ENCODE measurements at places on chromosomes 7 and 10.

GRCh38 chr7:12378389-12378788 lies 25.3 kb downstream of the VWDE start:
- DNase-seq: no peak

GRCh38 chr7:44772867-44773266 lies 23.6 kb upstream of the PPIA start:
- no peak for DNase-seq

DNA sequence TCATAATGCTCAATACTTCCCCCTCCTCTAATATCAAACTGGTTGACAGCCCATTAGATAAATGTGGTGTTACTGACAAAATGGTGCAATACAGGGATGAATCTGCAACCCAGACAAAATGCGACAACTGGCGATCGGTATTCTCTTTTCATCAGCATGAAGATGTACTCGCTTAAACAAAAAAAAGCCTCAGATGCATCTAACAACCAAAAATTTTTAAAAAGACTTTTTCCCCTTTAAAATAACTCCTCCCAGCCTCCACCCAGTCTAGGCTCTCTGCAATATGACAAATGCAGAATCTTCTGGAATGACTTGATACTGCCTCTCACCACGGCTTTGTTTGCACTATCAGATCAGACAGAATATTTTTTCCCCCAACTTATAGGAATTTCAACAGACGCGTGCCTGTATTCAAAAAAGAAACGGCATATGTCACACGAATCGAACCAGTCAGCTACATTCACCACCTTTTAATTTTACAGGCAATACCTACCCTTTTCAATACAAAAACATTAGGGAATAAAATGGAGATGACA lies 1.2 kb downstream of the YWHAG start:
- no peak for DNase-seq

DNA sequence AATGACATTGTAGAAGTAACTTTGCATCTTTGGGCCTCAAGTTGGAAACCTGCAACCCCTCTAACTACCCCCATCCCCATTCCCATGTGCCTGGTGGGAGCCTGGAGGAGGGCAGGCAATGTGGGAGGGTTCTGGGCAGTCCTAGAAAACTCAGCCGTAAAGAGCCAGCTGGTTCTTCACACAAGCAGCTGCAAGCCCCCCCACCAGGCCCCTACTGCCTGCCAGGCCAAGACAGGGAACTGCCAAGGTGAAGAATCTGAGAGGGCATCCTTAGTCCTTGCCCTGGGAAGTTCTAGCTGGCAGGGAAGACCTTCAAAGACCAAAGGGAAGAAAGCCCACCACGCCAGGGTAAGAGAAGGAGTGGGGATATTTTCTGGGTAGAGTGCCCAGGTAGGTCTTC lies 12.2 kb upstream of the INMT start:
- no peak for DNase-seq

- DNase-seq: no peak
Measured at GRCh38 chr7:11710377-11710776, 121.6 kb downstream of the THSD7A start.

DNA sequence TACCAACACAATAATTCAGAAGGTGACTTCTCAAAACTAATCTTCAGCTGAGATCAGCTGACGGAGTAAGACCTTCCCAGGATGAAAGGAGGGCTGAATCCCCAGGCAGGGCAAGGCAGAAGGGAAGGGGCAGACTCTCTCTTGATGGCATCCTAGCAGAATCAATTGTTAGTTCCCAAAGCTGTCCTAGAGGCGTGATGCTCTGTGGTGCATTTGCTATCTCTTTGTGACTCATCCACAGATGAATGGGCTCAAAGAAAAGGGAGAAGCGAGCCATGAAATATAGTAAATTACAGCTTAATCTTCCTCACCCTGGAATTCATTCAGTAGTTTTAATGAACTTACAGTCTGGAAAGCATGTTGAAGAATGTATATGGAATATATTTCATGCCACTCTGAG lies 37.2 kb downstream of the PDE1C start:
- DNase-seq: no peak

DNA sequence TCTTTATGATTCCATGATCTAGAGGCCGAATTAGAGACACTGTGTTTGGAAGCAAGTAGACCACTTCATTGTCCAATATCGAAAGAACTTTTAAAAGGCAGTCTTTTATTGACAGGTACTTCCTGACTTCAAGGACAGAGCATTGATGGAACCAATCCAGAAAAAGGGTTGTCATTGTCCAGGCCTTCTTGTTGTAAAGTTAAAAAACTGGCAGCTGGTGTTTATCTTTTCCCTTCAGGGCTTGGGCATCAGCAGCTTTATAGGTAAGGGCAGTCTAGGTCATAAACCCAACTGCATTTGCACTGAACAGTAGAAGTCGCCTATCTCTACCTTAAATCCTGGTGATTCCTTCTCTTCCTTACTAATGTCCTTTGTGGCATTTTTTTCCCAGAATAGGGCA lies 95.6 kb downstream of the ST7 start:
- DNase-seq: no peak

GRCh38 chr7:29538389-29538788 lies 25.2 kb upstream of the PRR15 start:
- DNase-seq: no peak

DNA sequence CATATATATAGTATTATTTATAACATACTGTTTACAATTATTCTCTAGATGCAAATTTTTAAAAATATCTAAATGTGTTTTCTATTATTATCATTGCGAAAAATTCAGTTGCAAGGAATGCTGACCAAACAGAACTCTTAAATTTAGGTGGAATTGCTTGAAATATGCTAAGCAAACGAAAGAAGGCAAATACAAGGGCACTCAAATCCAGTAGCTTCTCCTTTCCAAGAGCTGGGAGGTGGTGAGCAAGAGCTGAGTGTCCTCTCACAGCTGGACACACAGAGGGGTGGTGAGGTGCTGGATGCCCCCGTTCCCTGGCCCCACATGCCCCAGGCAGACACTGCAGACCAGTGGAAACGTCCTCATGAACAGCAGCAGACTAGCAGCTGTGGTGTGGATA lies 166.0 kb downstream of the TAX1BP1 start:
- DNase-seq: no peak

DNA sequence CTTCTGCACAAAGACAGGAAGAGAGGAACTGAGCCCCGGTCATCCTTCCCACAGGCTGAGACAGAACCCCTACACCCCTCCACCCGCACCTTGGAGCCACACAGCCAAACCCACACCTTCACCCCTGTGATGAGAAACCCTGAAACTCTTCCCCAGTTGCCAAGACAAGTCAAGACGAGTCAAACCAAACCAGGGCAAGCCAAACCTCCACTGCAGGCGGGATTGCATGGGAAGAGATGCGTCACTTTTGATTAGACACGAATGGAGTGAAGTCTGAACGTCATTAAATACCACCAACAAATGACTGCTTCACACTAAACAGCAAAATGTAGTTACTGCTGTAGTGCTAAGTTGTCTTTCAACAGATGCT lies 73.8 kb downstream of the PRPF18 start:
- DNase-seq: no peak

- peak; percentile 20 for DNase-seq
Measured at GRCh38 chr7:92835261-92835850, 1.0 kb downstream of the CDK6 start.

DNA sequence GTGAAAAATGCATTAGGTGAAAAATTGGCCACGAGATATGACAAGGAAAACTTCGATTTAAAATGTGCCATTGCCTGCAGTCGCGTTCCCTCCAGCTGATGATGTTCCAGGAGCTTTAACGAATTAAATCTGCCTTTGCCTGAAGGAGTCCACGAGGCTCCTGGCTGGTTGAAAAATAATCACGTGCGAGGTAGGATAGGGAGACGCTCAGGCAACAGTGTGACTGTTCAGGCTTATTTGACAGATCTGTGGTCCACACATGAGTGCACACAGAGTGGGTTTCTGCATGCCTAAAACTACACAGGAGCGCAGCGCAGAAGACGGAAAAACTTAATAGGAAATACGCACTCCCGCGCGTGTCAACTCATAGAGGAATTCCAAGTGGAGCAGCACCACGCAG lies 204.0 kb upstream of the PITRM1 start:
- DNase-seq: no peak

DNA sequence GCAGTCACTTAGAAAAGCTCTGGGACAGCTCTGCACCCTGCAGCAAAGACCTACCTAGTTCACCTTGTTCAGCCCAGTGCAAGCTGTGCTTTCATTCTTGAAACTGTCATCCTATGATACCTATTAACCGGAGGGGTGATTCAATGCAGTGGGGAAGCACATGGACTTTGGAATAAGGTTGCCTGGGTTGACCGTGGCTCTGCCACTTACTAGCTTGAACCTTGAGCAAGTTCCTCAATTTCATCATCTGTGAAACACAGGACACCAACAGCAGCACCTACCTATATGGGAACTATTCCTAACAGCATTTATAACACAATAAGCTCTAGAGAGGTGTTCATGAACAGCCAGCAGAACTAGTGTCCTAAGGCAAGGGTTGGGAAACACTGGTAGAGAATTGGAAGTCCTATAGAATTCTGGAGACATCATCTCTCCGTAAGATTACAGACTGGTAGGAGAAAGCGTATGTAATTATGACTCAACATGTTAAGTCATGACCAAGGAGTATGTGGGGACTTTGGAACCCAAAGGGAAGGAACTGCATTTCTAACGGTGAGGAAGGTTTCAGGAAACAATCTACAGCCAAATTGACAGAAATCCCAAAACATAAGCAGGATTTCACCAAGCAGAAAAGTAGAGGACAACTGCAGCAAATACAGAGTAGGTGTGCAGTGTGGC lies 270.0 kb downstream of the USP6NL start:
- no peak for DNase-seq

DNA sequence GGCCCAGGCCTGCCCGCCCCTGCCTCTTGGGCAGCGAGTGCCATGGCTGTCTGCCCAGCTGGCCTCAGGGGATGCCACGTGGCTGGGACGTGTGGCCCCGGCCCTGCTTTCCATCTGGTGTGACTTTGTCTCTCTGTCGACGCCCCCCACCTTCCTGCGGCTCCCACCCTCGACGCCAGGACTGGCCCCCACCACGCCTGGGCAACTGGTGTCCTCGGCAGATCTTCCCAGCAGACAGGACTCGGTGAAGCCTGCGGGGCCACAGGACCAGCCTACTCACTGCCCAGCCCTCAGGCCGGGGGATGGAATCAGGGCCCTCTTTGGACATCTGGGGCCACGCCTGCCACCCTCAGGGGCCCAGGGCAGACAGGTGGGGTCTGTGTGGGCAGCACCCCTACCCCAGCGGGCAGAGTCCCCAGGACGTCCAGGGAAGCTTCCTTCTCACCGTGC lies 55.1 kb downstream of the UNCX start:
- no peak for DNase-seq

DNA sequence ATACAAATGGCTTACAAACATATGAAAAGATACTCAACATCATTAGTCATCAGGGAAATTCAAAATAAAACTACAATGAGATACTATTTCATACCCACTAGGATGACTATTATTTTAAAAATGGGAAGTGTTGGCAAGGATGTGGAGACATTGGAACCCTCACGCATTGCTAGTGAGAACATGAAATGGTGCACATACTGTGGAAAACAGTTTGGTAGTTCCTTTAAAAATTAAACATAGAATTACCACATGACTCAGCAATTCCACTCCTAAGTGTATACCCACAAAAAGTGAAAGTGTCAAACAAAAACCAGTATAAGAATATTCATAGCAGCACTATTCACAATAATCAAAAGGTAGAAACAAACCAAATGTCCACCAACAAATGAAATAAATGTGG lies 48.5 kb upstream of the SHTN1 start:
- DNase-seq: no peak

DNA sequence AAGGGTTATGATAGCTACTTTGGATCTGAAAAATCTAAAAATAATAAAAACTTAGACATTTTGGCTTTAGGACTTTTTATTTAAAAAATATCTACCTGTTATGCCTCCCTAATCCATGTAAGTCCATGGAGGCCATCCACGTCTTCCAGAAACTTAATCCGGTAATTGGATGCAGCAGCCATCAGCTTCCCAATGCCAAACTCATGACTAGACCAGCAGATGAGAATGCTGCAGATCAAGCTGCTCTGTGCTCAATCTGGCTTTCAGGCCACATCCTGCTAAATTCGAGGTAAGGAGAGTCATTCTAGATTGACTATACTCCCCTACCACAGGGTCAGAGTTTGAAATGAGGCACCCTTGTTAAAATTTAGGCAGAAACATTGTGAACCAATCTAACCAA lies 168.5 kb upstream of the TCERG1L start:
- DNase-seq: no peak

- DNase-seq: no peak
Measured at GRCh38 chr10:103232131-103232673, 13.5 kb upstream of the RPEL1 start.

DNA sequence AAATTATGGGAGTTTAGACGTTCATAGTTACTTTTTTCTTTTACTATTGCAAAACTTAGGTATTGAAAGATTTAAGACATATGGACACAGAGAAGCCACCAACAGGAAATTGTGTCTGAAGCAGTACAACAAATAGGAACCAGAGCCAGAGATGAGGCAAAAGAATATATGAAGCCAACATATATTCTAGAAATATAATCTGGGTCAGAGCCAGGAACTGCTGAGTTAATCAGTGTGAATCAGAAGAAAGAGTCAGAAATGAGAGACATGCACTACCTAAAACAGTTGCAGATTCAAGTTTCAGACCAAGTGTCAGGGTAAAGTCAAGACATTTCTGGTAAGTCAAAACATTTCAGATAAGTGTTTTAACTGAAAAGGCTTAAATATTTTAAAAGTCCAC lies 67.7 kb downstream of the DGKB start:
- DNase-seq: no peak

Data from T-helper 22 cell (primary cell).